ENCODE measurements at places on chromosomes 1 and 21. TPM values are rescaled to one million over a fixed set of nuclear protein-coding genes. Genes with fewer than 3 reads are reported as not detected.
A peak's percentile ranks its signal among the peaks of the same experiment; 100 is the strongest.

DNA sequence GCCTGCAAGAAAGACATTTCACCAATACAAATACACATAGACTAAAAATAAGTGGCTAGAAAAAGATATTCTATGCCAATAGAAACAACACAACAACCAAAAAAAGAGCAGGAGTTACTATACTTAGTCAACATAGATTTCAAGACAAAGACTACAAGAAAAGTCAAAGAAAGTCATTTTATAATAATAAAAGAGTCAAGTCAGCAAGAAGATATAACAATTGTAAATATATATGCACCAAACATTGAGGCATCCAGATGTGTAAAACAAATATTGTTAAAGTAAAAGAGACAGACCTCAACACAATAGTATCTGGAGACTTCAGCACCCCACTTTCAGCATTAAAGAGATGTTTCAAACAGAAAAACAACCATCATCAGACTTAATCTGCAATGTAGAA, 104.6 kb downstream of the AMY1C start:
- H3K27me3 ChIP-seq: no peaks in the 10 kb centered on the region
- no peak overlapping the region for H3K27ac ChIP-seq
- no peaks in the 10 kb centered on the region for H3K4me1 ChIP-seq
- H3K36me3 ChIP-seq: no peaks in the 10 kb centered on the region
- DNase-seq: no peak
- H3K4me3 ChIP-seq: no peak overlapping the region

DNA sequence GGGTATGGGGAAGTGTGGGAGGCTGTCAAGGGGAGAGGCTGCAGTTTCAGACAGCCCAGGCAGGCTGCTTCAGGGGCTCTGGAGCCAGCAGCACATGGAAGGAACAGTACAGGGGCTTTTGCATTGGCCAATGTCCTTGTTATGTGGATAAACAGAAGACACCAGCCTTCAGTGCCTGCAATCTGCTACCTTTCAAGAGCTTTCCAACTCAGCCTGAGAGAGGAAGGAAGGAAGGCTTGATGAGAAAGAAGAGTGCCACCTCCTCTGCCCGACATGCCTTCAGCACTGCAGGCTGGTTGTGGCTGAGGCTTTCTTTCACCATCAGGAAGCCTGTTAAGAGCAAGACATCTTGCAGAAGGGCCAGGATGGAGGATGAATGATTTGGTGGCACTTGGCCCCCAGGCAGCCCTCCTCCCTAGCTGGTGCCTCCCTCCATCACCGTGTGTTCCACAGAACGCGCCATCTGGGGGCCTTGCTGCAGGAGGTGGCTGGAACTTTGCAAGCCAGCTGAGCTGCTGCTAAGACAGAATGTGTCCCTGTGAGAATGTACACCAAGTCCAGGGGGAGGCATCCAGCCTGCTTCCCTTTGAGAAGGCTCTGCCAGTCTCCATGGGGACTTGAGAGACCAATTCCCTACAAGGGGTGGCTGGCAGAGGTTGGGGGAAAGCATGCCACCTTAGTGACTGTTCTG, 372.4 kb upstream of the PROX1 start:
- H3K4me1 ChIP-seq: no peaks in the 10 kb centered on the region
- no peak overlapping the region for H3K27ac ChIP-seq
- no peaks in the 10 kb centered on the region for H3K27me3 ChIP-seq
- DNase-seq: no peak
- H3K4me3 ChIP-seq: no peak overlapping the region

CD5L gene
- not detected for total RNA-seq

LCE3E gene
- total RNA-seq: not detected

DNA sequence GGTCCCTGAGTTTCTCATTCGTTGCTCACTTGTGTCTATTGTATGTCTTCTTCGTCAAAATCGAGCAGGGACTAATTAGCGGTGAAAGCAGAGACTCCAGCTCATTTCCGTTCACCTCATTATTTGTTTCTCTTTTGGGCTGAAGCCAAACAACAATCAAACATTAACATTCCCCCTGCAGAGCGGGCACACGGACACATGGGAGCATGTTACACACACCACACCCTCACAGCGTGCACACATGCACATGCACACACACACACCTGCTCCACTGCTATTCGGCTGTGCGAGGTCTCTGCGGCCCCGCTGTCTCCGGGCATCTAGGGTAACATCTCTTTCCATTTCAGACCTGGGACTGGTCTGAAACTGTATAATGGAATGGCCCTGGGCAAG, 58.5 kb upstream of the LRRC8D start:
- peaks cover 25% of the 10 kb centered on the region for H3K4me1 ChIP-seq
- H3K36me3 ChIP-seq: no peaks in the 10 kb centered on the region
- H3K4me3 ChIP-seq: peak overlapping the region; percentile 54

DNA sequence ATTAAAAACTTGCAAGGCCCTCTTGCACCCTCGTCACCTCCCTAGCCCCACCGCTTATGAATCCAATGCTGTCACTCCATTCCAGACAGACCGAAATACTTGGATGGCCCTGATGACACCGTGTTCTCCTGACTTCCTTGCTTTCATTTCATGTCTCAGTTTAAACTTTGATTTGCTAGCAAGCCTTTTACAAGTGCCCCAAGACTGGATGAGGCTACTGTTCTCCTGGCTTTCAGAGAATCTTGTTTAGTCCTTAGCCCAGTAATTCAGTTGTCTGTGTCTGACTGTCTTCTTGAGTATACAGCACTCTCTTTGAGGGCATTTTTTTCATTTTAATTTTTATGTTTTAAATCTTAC, 824 bp upstream of the IFI44L start:
- no peaks in the 10 kb centered on the region for H3K27me3 ChIP-seq
- DNase-seq: no peak
- peak overlapping the region; percentile 70 for H3K27ac ChIP-seq
- no peaks in the 10 kb centered on the region for H3K36me3 ChIP-seq

SPRR2E gene
- total RNA-seq: not detected

- no peak overlapping the region for H3K4me3 ChIP-seq
- no peak for DNase-seq
- no peaks in the 10 kb centered on the region for H3K36me3 ChIP-seq
- no peaks in the 10 kb centered on the region for H3K27me3 ChIP-seq
- no peaks in the 10 kb centered on the region for H3K4me1 ChIP-seq
- no peak overlapping the region for H3K27ac ChIP-seq
These were observed 681.7 kb upstream of the ADAMTS5 start for GRCh38 chr21:27648560-27648959.

AMY1A gene
- total RNA-seq: not detected

KCNN3 gene
- 5.0 TPM for total RNA-seq

DNA sequence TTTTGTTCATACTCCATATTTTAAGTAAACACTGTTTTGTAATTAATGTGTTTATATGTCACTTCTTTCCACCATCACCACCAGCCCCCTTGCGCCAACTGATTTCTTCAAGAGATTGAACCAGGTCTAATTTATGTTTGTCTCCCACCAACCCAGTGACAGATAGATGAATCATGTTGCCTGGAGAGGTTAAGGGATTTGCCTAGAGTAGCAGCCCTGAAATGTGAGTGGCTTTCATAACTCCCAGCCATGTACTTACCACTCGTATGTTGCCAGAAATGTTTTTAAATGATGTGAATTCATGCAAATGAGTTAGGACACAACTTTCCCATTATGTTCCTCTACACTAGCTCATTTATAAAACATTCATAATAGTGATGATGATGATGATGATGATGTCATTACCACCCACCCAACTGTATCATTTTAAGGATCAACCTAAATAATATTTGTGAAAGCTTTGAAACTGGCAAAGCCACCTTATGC, 86.9 kb downstream of the LRRC8D start:
- no peaks in the 10 kb centered on the region for H3K4me1 ChIP-seq
- no peak overlapping the region for H3K4me3 ChIP-seq
- H3K27ac ChIP-seq: no peak overlapping the region
- DNase-seq: no peak
- no peaks in the 10 kb centered on the region for H3K27me3 ChIP-seq

GRCh38 chr1:9643351-9644256, 7.9 kb upstream of the PIK3CD start:
- no peak overlapping the region for H3K4me3 ChIP-seq
- peak overlapping the region; percentile 28 for H3K27ac ChIP-seq
- DNase-seq: no peak
- peaks cover 6% of the 10 kb centered on the region for H3K4me1 ChIP-seq

S100B gene
- 14.6 TPM for total RNA-seq

GRCh38 chr1:218847089-218847768, 326.4 kb upstream of the LYPLAL1 start:
- H3K27ac ChIP-seq: no peak overlapping the region
- H3K27me3 ChIP-seq: no peaks in the 10 kb centered on the region
- H3K4me3 ChIP-seq: no peak overlapping the region

DNA sequence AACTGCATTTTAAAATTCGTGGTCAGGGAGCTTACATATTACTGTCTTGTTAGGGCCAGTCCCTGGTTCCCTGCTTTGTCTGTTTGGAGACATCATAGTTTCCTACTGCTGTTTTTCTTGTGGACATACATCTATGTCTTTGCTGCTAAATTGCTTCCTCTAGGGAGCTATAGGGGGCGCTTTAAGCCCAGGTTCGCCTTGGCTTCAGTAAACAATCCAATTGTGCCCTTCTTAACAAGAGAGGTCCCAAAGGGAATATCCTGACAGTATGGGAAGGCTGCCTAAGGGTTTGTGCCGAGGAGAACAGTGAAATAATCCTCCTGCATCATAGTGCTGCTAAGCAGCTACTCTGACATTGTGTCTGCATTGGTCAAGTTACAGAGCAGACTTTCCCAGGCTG, 112.5 kb downstream of the USH2A start:
- H3K4me1 ChIP-seq: no peaks in the 10 kb centered on the region
- no peaks in the 10 kb centered on the region for H3K27me3 ChIP-seq

DNA sequence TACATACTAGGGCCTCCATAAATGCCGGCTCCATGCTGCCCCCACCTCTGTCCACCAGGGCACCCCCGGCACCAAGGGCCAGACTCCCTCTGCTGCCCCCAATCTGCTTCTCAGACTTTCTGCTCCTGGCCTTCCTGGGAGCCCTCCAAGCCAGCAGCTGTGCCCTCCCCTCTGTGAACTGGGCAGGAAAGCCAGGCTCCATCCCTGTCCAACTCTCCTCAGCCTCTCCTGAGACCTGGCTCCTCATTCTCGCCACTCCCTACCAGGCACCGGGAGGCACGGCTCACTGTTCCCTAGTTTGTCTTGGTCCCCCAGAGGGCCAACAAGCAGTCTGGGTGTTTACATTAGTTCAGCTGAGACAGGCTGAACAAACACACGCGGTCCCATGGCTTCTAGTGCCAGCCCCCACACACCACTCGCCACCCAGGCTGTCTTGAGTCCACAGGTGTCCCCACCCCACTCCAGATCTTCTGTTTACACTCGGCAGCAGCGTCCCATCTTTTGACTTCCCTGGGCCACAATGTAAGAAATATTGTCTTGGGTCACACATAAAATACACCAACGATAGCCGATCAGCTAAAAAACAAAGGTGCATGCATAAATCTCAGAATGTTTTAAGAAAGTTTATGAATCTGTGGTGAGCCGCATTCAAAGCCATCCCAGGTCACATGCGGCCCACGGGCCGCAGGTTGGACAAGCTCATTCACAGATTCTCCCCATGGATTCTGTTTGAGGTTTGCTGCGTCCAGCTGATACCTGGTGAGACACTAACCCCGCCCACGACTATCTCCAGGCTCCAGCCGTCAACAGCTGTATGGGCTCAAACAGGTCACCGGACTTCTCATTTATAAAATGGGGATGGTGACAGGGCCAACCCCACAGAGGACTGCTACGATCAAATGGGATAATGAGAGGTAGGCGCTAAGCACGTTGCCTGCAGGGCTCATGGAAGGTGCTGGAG, 29.5 kb upstream of the ECE1 start:
- no peak for DNase-seq
- peaks cover 52% of the 10 kb centered on the region for H3K4me1 ChIP-seq
- H3K27ac ChIP-seq: peak overlapping the region; percentile 69
- no peaks in the 10 kb centered on the region for H3K36me3 ChIP-seq
- no peak overlapping the region for H3K4me3 ChIP-seq

- H3K4me1 ChIP-seq: no peaks in the 10 kb centered on the region
- DNase-seq: no peak
- H3K27me3 ChIP-seq: no peaks in the 10 kb centered on the region
- no peak overlapping the region for H3K4me3 ChIP-seq
- no peak overlapping the region for H3K27ac ChIP-seq
These were observed 62.6 kb downstream of the SPAG17 start for GRCh38 chr1:118122234-118123004.

DNA sequence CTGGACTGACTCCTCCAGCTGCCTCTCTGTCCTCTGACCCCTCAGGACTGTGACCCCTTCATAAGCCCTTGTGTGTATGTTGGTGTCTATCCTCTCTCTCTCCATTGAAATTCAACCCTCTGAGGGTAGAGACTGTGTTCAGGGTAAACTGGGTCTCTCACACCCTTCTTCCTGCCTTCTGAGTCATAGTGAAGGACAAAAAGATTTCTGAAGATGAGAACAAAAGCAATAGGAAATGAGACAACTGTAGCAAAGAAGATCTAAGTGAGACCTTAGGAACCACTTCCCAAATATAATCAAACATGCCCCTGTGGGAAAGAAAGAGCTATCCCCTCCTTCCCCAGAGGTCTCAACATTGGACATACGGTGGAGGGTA, 16.9 kb downstream of the NUAK2 start:
- peaks cover 41% of the 10 kb centered on the region for H3K36me3 ChIP-seq
- H3K27me3 ChIP-seq: no peaks in the 10 kb centered on the region
- H3K4me1 ChIP-seq: peaks cover 44% of the 10 kb centered on the region
- DNase-seq: no peak

GRCh38 chr1:202145068-202145743, 669 bp upstream of the ARL8A start:
- no peaks in the 10 kb centered on the region for H3K36me3 ChIP-seq
- no peak for DNase-seq
- H3K4me1 ChIP-seq: peaks cover 12% of the 10 kb centered on the region
- H3K27me3 ChIP-seq: no peaks in the 10 kb centered on the region
- H3K4me3 ChIP-seq: peak overlapping the region; percentile 96

DNA sequence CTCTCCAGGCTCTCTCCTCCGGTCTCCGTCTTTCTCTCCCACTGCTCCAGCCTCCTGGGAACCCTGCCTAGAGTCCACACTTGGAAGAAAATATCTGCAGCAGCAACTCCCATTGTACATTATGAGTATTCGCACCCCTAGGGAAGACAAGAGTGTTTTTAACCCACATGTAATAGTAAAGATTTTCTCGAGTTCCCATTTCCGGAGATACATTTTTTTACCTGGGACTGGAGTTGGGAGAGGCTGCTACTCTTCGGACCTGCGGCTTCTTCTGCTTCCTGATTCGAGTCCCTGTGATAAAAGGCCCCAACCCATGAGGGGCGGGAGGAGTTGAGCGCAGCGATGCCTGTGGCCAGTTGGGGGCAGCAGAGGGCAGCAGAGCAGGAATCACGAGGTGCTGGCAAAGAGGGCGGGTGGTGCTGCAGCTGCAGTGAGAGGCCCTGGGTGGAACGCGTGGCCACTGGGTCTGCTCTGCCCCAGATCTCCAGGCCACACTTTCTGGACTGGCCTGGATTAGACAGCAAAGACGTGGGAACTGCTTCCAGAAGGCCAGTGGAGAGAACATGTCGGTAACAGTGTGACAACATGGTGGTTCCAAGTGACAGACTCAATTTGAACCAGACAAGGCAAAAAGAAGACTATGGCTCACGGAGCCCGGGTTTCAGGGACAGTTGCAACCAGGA, 221.0 kb upstream of the CSF3R start:
- H3K4me1 ChIP-seq: no peaks in the 10 kb centered on the region
- H3K36me3 ChIP-seq: no peaks in the 10 kb centered on the region
- H3K27ac ChIP-seq: no peak overlapping the region
- no peak overlapping the region for H3K4me3 ChIP-seq
- DNase-seq: peak; percentile 72

KIAA0040 gene
- total RNA-seq: 22.5 TPM
